ENCODE measurements at places on chromosomes 2 and 18.

DNA sequence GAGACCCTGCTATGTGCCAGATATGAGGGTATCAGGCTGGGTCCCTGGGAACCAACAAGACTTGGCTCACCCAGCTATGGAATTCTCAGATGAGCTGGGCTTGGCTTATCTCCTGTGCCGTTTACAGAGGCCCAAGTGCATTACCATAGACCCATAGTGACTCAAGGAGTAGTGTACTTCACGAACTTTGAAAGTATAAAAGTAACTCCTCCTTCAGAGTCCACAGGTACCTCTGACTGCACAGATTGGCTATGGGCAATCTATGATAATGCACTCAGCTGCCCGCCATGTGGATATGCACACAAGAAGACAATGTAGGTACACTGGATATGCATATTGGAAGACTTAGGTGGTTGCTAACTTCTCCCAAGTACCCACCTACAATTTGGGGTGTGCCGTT is 78.4 kb downstream of the QPCT start:
- no peak for DNase-seq

DNA sequence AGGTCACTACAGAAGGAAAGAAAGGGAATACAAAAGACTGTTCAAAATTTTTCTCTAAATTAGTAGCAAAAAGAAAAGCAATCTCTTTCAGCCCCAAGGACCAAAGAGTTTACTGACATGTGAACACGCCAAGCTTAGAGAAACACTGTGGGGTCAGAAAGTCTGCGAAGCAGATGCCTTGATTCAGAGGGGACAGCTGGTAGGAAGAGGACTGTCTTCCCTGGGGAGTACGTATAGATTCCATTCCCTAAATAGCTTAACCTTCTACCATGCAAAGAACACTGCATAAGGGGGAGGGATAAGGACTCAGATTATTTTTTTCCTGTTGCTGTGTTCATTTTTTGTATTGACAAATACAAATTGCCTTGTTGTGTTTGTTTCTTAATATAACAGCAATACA is 96.1 kb downstream of the IRS1 start:
- DNase-seq = no peak

DNA sequence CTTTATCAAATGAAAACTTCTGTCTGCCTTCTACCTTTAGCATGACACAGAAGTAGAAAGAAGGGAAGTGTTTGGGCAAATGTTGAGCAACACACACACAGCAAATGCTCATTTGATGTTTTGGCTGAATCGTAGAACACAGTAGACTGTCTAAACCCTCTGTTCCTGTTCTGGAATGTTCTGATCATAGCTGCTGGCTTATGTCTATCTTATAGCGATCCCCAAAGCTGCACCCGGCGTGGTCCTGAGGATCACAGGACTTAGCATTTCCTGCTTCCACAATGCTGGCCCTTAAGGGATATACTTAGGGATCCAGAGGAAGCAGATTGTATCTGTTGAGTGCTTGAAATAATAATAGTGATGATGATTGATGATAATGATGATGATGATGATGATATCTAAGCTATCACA is 15.2 kb downstream of the GNLY start:
- DNase-seq = no peak

GRCh38 chr2:72895759-72896281 is 8.6 kb downstream of the SPR start:
- DNase-seq = no peak

- no peak for DNase-seq
Observed at GRCh38 chr18:46293742-46294181, 189.6 kb downstream of the HAUS1 start.

Measured in stimulated activated CD4-positive, alpha-beta T cell treated with anti-CD3 and anti-CD28 coated beads, Interleukin-12 subunit alpha, Interleukin-12 subunit beta, amount 100 ng/mL, for 48 hours (primary cell).